ENCODE measurements at places on chromosomes 11 and 22.

DNA sequence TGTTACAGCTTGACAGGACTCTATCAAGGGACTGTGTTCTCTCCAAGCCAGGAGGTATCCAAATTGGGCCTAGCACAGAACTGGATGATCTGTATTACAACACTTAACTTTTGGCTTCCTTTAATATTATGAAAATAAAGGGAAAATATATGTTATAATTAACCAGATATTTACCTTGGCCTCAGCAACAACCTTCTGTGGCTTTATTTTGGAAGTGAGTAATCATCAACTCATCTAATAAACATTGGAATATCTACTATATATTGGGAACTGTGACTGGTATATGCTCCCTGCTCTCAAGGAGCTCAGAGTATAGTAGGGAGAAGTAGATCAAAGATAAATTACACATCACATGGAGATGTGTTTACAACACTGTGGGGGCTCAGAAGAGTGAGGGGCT lies 352.2 kb downstream of the METTL15 start:
- no peak for DNase-seq

DNA sequence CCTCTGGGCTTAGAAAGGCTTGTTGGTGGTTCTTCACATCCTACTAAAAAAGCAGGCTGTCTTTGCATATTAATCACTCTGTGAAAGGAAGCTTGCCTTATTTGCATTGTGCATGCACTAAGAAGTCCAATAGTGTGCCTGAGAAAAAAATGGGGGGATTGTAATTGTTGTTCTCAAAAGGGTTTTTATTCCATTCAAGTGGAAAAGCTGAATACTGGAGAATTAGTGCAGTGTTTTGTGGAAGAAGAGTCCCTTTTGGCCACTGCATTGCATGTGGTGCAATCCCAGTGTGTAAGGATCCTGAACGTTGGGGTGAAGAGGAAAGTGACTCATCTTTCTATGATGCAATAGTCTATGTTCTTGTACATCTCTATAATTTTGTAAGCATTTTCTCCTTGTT lies 16.5 kb downstream of the NCAM1 start:
- DNase-seq: no peak

DNA sequence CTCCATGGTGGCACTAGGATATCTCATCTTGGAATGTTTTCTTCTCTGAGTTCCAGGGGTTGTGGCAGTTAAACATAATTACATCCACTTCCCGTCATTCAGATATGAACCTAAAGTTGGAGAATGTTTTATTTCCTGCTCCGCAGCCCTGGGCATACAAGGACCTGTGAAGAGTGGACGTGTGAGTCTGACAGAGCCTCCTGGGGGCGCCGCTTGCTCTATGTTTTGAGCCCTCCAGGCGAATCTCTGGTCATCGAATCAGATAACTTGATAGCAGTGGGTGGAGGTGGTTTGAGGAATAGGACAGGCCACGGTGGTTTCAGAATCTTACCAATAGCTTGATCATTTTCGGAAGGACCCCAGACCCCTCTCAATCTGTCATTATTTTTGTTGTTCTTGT lies 174.2 kb downstream of the NTM start:
- DNase-seq: no peak

GRCh38 chr11:17887779-17888178 lies 125.1 kb downstream of the SERGEF start:
- DNase-seq: no peak

DNA sequence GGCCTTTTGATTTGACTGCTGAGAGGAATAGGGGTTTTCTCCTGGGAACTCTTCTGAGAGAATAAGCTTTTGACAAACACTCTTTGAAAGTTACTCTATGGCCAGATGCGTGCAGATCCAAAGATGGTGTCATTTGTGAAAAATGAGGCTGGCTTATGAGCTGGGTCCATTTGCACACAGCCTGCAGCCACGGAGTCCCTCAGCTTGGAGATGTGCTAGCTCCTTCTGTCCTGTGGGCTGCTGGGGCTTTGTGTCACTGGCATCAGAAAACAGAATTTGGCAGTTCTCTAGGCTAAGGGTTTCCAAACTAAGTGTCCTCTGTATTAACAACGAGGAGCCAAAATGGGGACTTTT lies 702.4 kb downstream of the NTM start:
- DNase-seq: no peak

GRCh38 chr11:33179348-33179803 lies 18.1 kb upstream of the CSTF3 start:
- no peak for DNase-seq

DNA sequence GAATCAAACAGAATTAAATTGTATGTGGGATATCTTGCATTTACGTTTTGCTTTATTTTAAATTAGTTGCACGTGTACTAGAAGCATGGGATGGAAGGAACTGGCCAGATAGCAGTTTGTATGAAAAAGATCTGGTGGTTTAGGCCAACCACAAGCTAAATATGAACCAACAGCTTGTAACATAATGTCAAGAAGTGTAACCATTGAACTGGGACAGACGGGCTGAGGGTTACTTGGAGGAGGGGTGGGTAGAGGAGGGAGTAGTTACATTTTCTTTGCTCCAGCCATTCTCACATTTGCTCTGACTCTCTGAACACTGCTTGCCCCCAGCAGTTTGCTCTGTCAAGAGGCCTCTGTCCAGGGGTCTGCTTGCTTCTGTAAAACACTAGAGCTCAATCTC lies 31.7 kb upstream of the CXCR5 start:
- DNase-seq: no peak

GRCh38 chr11:86278226-86278625 lies 23.8 kb upstream of the HIKESHI start:
- DNase-seq: no peak

GRCh38 chr11:58941838-58942237 lies 2.5 kb downstream of the GLYATL1 start:
- DNase-seq: no peak

GRCh38 chr11:34916843-34917770 lies 689 bp downstream of the PDHX start:
- no peak for DNase-seq

- DNase-seq: no peak
Observed at GRCh38 chr11:68327586-68328370, 15.4 kb downstream of the LRP5 start.

DNA sequence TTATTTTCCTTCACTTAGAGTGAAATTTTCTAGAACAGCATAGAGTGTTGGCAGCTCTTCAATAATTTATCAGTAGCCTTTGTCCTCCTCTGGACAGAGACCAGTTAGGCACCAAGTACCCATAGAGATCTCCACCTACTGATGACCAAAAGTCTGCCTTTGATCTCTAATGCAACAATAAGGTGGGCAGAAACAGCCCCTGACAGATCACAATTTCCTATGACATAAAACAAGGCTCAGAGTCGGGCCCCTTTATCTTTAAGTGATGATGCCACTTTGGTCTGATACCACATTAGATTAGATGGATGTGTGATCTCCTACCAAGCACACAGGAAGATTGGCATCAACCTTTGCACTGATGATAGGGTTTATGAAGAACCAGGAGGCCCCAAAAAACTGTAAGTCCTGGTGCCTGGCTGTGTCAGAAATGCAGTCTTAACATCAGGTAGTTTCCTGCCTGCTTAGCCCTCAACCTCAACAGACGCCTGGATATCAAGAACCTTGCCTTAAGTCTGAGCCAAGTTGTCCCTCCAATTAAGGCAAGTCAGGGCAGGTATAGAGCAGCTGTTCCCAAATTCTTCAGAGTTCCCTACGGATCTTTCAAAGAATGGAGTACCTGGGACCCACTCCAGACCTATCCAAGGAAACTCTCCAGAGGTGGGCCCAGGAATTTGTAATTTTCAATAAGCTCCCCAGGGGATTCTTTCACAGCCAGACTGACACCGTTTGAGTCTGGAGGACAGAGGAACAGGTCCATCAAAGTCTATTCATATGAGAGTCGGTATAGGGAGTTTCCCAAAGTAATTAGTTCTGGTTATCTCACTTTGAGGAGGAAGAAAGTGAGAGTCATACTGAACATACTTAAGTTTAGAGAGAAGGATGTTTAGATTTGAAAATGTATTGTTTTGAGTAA lies 30.6 kb upstream of the TMPRSS4 start:
- no peak for DNase-seq

DNA sequence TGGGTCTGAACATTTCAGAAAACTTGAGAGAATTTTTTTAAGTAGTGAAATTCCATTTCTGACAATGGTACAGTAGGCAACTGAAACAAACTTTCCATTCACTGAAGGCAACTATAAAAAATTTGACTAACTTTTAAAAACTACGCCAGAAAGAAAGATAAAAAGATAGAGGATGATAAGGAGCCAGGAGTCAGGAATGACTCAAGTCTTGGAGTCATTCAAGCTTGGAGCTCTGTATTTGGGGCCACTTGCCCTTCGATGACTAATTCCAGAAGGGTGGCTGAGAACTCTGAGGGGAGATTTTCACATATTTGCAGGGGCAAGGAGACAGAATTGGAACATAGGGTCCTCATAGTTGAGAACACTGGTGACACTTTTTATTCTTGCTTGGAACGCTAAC lies 1083.2 kb upstream of the CNTN5 start:
- no peak for DNase-seq

DNA sequence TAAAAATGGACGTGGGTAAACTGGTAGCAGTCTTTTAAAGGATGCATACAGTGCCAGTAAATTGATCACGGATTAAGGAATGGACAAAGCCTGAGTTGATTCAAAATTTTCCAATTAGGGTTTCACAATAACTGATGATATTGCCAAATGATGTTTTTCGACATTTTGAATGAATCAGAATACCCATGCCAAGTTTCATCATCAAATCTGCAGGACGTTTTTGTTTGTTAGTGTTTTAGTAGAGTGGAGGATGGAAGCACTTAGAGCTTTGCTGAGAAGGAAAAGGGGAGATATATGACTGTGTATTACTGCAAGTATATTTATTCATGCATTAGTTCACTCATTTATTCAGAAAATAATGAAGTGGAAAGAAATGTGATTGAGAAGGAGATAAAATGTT lies 78.3 kb downstream of the SLC17A6 start:
- DNase-seq: no peak

DNA sequence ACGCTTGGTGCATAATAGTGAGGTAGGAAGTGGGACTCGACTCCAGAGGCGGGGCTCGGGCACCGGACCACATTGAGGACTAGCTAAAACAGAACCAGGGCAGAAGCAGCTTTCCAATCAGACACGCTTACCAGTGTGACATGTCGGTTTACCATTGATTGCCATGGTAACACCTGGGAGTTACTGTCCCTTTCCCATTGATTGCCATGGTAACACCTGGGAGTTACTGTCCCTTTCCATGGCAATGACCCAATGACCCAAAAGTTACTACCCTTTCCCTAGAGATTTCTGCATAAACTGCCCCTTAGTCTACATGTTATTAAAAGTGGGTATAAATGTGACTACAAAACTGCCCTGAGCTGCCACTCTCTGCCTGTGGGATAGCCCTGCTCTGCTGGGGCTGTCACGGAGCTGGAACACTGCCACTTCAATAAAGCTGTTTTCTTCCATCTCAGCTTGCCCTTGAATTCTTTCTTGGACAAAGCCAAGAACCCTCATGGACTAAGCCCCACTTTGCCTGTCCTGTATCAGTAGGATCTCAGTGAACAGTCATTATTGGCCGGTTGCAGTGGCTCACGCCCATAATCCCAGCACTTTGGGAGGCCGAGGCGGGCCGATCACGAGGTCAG lies 77.4 kb upstream of the CRYBB3 start:
- no peak for DNase-seq

GRCh38 chr22:26756675-26757293 lies 99.4 kb downstream of the MIAT start:
- DNase-seq: peak; percentile 36

- no peak for DNase-seq
Observed at GRCh38 chr11:15127341-15127740, 12.6 kb downstream of the INSC start.

- no peak for DNase-seq
Observed at GRCh38 chr11:126475014-126475991, 119.8 kb downstream of the ST3GAL4 start.

DNA sequence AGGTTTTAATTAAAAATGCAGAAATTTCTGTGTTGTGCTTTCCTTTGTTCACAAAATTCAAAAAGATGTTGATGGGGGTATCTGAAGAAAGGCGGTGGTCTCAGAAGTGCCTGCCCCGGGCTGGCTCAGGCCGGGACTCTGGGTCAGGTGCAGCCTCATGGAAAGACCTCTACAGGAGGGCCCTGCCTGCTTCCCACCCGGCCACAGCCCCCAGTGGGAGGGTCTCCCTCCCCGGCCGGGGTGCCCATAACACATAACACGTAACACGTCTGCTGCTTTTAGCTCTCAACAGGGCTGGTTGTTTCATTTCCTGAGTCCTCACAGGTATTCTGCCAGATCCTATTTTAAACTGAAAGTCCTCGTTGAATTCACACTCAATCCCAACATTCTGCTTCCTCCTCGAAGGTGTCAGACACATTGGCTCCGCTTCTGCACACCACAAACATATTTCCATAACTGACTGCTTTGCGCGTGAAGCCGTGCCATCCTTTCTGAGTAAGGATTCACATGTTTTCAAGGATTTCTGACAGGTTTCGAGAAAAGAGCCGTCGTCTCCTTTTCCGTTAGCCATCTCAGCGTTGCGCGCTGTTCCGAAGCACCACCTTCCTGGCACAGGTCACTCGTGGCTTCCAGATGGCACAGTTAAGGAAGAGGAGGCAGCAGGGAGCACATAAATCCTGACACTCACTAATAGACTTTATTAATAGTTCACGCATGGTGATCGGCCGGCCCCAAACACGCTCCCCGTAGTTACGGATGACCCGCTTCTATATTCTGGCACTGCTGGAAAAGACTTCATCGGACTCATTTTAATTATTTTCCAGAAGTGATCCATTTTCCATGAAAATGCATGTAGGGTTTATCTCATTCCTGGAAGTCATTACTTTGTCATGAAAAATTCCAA lies 569.3 kb downstream of the BRD1 start:
- no peak for DNase-seq

- no peak for DNase-seq
Observed at GRCh38 chr22:49685686-49686085, 142.0 kb downstream of the BRD1 start.

- no peak for DNase-seq
Observed at GRCh38 chr22:20965104-20965887, 1.8 kb upstream of the AIFM3 start.

DNA sequence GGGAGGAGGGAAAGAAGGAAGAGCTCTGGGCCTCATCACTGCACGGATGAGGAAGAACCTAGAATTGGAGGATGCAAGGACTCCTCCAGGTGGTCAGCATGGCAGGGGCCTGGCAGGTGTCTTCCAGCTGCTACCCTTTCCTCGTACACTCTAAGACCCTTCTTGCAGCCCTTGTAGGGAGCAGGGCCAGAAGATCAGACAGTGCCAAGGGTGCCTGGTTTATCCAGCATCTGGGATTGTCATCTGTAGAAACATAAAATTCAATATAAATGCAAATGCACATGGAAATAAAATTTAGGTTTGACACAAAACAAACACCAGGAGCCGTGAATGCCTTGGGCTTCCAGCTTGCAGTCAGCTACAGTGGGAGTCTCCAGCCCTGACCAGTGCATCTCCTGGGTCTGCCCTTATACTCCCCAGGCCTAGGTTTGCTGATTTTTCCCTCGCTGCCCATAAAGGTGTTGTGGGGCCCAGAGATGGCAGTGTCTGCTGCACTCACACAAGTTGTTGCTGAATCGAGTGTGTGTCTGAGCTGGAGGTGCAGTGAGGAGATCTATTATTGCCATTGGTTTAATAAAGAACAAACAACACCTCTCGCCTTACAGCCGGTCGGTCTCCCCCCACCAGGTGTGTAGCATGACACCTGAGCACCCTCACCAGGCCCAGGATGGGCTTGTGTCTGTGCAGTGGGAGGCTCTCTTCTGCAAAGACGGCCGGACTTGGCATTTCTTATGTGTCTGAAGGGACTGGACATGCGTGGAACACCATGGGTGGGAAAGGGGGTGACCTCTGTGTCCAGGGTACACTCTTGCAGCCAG lies 87.1 kb downstream of the BCR start:
- no peak for DNase-seq
